ENCODE measurements at places on chromosomes 1 and 21.

- DNase-seq: no peak
Observed at GRCh38 chr1:81562934-81563333, 237.8 kb upstream of the ADGRL2 start.

- no peak for DNase-seq
Observed at GRCh38 chr1:19376428-19377372, 64.6 kb downstream of the SLC66A1 start.

GRCh38 chr21:31888936-31889371 lies 16.1 kb downstream of the HUNK start:
- no peak for DNase-seq

DNA sequence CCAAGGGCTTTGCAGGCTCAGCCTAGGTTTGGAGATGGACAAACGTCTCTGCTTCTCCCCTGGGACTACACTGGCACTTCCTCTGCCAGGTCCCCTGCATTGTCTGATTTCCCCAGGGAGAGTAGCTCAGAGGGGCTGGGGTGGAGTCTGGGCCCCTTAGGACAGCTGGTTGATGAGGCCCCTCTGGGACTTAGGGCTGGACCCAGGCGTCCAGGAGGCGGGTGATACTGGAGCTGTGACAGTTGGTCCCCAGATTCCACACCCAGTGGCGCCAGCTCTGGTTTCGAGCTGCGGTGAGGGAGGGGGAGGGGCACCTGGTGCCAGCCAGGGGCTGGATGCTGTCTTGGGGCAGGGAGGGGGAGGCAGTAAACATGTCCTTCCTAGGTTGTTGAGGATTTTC lies 7.4 kb upstream of the MEX3A start:
- no peak for DNase-seq

DNA sequence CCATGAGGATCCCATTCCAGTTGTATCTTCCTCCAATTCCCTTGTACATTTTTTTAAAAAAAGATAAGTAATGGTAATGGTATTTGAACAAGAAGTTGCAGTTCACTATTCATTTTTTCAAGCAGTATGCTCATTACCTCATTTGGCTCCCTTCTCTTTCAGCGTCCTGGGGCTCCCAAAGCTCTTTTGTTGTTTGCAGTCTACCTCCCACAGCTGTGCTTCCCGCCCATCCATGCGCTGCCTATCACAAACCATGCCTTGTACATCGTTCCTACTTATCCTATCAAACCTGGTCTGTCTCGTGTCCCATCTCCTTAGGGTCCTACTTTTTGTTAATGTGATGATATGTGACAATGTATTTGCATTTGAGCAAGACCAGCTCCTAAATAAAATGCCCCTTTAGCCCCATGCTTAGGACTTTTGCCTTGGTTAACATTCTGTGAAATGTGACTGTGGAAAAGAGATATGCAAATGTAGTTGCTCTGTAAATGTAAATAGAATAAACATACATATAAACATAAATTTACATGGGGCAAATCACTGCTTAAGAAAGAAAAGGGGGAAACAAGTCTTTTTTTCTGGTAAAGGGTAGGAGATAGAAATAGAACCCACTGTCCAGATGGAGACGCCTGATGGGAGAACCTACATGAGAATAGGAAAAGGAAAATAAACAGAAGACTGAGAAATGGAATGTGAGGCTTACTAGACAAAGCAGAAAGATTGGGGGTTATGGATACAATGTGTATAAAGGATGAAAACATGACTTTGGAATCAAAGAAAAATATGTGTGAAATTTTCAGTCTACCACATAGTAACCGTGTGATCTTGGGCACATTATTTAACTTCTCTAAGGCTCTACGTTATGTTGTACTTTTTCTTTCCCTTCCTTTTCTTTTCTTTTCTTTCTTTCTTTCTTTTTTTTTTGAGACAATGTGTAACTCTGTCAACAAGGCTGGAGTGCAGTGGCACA lies 59.8 kb upstream of the PLXNA2 start:
- no peak for DNase-seq
